ENCODE measurements at places on chromosomes 5 and 9.
A peak's percentile ranks its signal among the peaks of the same experiment; 100 is the strongest.

GRCh38 chr5:177370488-177371119, 12.9 kb downstream of the RGS14 start:
- DNase-seq: no peak

DNA sequence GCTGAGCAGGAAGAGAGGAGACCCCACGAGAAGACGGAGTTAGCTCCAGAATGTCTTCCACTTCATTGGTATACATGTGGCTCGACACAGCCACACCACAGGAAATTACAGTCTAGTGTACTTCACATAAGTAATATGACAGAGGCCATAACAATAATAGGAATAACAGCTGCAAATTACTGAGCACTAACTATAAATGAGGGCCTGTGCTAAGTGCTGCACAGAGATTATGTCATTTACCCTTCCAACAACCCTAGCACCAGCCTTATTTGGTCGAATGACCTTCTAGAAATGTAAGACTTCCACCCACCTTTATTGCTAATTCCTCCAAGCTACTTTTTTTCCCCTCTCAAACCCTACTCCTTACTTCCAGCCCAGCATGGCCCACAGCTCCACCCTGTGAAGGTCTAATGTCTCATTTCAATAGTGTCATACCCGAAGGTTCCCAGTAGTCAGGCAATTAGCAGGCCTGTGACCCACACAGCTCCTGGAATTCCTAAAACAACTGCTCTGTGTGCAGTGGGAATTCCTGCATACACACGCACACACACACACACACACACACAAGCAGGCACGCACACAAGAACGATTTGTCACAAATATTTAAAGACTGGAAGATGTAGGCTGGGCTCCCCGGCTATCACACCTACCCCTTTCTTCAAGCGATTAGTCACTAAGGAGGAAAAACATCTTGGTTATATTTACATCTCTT, 134.5 kb downstream of the FRMD3 start:
- no peak for DNase-seq

DNA sequence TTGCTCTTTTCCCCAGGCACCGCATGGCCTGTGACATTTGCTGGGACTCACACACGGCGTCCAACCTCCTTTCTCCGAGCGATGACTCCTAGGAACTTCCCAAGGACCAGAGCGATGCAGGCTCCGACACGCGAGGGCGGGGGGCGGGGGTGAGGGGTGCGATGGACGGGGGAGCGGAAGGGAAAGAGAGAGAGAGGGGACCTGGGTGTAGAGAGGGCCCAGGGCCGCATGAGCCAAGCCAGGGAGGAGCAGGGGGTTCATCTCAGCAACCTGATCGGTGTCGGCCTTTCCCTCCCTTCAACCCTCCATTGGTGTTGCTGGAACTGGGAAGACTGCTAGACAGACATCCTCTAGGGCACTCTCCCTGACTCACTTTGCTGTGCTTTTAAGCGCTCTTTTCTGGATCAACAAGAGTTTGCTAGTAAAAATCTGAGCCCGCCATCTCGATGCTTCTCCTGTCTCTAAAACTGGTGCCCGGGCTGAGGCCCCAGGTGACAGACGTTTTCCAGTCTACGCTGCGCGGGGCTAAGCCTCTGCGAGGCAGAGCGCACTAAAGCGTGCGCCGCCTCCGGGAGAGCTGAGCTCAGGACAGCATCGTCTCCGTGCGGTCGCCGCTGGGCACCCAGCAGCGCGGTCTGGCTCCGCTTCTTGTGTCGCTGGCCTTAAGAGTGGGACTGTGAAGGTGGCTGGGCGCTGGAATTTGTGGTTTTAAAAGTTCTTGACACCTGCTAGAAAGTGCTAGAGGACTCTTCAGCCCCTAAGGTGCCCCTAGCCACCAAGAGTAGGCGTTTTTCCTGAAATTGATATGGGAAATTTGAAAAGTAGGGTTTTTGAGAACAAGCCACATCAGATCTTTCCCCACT, 1.0 kb upstream of the TSLP start:
- DNase-seq: no peak

GRCh38 chr5:95901676-95902627, 59.7 kb downstream of the ELL2 start:
- no peak for DNase-seq

GRCh38 chr9:33155393-33155792, 11.7 kb downstream of the B4GALT1 start:
- DNase-seq: no peak

GRCh38 chr9:87080512-87081264, 133.4 kb upstream of the GAS1 start:
- DNase-seq: no peak

GRCh38 chr9:134970719-134971118, 53.0 kb upstream of the FCN1 start:
- no peak for DNase-seq

DNA sequence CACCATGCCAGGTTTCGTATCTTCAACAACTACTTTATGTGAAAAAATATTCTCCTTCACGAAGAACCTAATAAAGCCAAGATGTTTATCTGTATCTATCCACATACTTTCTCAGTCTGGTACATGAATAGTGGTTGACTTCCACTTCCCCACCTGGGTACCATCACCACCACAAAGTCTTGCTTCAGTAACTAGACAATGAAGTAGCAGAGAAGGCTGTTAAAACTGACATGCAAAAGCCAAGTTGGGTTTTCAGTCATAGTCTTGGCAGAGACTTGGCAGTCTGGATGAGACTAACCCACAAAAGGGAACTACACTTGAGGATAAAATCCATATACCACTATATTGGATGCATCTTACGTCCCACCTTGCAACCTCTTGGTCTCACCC, 5.0 kb downstream of the P4HA2 start:
- no peak for DNase-seq

DNA sequence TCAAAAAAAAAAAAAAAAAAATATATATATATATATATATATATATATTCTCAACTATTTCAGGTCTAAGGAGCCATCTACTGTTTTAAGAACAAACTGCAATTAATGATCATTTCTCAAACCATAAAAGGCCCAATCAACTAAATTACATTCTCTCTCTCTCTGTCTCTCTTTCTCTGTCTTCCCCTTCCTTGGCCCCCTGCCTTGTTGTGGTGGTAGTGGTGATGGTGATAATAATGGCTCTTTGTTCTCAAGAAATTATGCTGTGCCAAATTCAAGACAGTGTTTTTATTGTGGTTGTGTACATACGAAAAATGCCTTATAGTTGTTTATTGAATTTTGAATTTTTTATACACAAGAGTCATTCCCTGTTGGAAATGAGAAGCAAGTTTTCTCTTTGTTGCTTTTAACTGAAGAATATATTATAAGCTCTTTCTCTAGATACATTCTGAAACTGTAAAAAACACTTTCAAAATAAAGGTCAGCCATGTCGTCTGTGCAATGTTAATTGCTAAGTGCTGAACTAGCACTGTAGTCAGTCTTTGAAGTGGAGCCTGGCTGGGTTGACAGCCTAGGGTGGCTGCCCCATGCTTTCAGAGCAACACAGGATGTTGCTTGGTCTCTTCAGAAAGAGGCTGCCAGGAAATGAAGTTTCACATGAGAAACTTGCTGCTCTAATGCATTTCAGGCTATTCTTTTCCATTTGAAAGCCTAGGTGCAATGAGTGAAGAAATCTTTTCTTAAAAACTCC, 96.0 kb downstream of the HINT1 start:
- peak; percentile 2 for DNase-seq

DNA sequence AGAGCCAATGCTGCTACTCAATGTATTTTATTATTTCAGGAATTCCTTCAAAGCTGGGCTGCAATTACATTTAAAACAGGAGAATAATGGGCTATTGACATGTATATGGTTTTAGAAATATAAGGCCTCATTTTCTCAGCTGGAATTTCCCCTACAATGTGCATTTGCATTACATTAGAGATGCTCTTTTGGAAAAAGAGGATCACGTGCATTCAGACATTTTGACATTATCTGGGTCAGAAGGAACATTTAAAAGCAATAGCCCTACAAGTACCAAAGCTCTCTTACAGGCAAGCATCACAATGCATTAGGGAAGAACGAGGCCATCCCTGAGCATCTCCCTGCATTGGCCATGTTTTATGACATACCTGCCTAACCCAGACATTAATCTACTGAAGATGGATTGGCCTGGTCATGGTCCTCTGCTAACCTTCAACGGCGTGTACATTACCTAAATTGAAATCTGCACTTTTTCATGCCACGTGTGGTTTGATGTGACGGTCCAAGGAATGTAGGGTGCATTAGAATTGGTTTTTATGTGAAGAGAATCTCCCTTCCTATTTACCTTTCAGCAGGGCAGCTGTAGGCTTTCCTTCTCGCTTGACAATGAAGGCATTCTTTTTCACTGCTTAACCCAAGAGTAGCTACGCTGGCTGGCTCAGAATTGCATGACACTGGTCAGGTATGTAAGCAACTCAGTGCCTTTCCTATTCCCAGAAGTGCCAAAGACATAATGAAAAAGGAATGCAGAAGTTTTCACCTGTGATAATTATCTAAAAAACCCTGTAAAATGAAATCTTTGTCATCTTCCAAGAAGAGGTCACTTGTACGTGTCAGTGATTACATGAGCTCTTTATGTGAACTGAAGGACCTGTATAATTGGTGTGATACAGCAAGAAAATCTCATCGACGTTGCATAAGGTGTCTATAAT, 212.3 kb upstream of the MPDZ start:
- no peak for DNase-seq

- DNase-seq: peak; percentile 95
These were observed at the start of gene LHX2 for GRCh38 chr9:124011460-124012301. Gene LHX2 (plus strand): TSS chr9:124011768. CDS start chr9:124012349, 581 bp downstream.

- no peak for DNase-seq
These were observed 21.1 kb upstream of the TLR4 start for GRCh38 chr9:117682955-117683710.

DNA sequence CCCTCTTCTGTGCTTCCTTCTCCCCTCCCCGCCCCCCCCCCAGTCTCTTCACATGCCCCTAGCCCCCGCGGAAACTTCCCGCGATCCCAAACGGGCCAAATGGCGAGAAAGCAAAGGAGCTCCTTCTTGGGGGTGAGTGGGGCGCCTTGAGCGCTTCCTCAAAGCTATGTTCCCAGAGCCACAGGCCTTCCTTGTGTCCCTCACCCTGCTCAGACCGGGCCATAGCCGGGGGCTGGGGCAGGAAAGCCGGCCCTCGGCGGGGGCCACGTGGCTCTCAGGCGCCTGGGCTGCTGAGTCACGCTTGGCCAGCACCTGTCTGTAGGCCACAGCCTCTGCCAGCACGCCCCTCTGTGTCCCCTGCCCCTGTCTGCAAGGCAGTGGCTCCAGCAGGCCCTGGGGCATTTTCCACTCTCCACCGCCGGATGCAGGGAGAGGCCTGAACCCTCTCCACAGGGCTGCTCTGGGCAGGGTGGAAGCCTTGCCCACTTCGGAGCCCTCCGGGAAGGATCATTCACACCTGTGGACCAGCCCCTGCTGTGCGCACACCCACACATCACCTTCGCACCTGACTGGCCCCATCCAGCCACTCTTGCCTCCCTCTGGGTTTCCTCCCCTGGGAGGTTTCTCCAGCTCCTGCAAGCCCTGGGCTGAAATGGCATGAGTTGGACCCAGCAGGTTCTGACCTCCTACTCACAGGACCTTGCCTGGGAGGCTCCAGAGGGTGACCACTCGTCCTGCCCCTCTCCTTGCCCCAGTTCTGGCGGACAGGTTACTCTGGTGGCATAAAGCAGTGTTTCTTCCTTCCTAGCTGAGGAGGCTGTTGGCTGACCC, 1.2 kb upstream of the SQSTM1 start:
- peak; percentile 60 for DNase-seq

DNA sequence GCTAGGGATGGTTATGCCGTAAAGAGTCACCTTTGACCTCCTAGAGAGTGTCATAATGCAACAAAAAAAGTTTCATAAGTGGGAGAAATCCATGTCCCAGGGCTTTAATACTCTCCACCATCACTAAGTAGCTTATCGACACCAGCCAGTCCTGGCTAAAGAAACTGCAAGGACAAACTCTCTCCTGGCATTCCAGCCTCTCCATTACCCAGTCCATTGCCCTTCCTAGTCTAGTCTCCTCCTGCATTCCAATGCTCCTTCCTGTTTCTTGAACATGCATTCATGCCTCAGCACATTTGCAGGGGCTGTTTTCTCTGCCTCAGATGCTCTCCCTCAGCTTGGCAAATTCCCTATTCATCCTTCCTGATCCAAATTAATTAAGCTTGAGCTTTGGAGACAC, 364.1 kb downstream of the BRINP1 start:
- no peak for DNase-seq

DNA sequence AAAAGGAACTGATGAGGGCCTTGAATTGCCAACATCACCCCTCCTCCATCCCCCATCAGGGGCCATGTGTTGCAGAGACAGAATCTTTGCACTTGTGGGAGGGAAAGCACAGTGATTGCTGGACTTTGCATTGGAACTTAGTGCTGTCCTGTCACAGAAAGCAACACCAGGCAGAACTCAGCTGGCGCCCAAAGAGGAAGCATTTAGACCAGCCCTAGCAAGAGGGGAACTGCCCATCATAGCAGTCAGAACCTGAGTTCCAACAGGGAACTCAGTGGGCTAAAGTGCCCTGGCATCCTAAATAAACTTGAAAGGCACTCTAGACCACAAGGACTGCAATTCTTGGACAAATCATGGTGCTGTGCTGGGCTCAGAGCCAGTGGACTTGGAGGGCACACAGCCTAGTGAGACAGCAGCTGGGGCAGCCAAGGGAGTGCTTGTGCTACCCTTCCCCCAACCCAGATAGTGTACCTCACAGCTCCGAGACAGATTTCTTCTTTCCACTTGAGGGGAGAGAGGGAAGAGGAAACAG, 128.1 kb downstream of the ACTL7B start:
- DNase-seq: peak; percentile 48

- no peak for DNase-seq
These were observed 25.6 kb downstream of the TGFBI start for GRCh38 chr5:136054142-136055019.

DNA sequence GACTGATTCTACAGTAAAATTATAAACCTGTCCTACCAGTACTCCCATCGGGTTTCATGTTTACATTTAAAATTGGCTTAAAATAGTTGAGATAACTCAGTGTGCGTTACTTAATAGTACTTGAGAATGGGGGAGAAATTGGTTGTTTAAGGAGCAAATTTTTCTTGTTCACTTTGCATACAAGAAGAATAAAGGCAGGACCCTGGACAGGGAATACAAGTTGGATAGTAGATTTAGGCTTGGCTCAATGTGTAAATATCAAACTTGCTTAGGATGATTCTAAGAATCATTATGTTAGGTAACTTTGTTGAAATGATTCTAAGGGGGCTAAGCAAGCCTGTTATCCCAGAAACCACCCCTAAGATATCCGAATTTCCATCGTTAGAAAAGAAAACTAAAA, 448.4 kb upstream of the TLE4 start:
- DNase-seq: no peak

All from anterior cingulate cortex (tissue), 58 donors.